ENCODE measurements at places on chromosomes 4 and X.

DNA sequence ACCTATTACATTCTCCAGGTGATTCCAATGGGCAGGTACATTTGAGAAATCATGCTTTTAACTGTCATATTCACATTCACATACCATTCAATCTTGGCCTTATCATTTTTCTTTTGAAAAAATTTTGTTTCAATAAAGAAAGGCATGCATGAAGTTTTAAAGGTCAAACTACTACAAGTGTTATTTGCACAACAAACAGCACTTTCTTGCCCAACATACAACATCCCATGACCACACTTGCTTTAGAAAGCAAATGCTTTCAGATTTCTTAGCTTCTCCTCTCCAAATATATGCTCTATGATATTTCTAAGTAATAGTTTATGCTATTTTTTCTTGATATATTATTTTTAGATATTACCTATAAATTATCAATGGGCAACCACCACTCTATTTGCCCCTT, 58.2 kb downstream of the NLGN4X start:
- no peak for DNase-seq

DNA sequence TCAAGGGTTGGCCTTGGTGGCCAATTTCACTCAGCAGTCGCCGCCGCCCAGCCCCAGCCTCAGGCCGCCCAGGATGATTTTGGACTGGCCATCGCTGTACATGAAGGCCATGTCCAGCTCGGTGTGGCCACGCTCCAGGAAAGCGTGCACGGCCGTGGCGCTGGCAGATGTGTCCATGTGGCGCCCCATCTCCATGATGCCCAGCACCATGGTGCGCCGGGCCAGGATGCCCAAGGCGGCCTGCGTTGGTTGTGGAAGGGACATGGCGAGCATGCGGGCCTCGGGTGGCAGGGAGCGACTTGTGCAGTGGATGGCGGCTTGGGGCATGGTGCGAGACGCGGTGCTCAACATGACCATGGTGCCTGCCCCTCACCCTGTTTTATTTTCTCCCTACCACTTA, 55.4 kb downstream of the ZCCHC12 start:
- DNase-seq = no peak

- DNase-seq = peak; percentile 41
Measured at GRCh38 chr4:121148000-121148399, 16.1 kb downstream of the TNIP3 start.

GRCh38 chrX:112841820-112842157, 1.2 kb upstream of the AMOT start:
- no peak for DNase-seq

- peak; percentile 53 for DNase-seq
Measured at GRCh38 chr4:106329041-106329618, 12.8 kb downstream of the AIMP1 start.

Measured in IMR-90 (cell line).